ENCODE measurements at places on chromosomes 4 and X.

GRCh38 chr4:21507439-21507838 lies 441.1 kb downstream of the KCNIP4 start:
- H3K4me1 ChIP-seq: no peaks in the 10 kb centered on the region
- no peaks in the 10 kb centered on the region for H3K36me3 ChIP-seq
- no peak for ATAC-seq
- no peak overlapping the region for H3K27ac ChIP-seq
- no peak overlapping the region for H3K4me3 ChIP-seq

GRCh38 chr4:104726002-104726401 lies 231.3 kb upstream of the CXXC4 start:
- no peaks in the 10 kb centered on the region for H3K36me3 ChIP-seq
- H3K27me3 ChIP-seq: no peaks in the 10 kb centered on the region
- no peak for ATAC-seq
- H3K4me1 ChIP-seq: peaks cover 5% of the 10 kb centered on the region

GRCh38 chr4:42398171-42398870 lies 1.0 kb downstream of the SHISA3 start:
- peak overlapping the region; percentile 56 for H3K4me3 ChIP-seq
- no peak overlapping the region for H3K27ac ChIP-seq
- H3K4me1 ChIP-seq: peaks cover 11% of the 10 kb centered on the region
- peaks cover 45% of the 10 kb centered on the region for H3K27me3 ChIP-seq

GRCh38 chr4:15353207-15353606 lies 74.6 kb upstream of the C1QTNF7 start:
- H3K4me1 ChIP-seq: no peaks in the 10 kb centered on the region
- no peak overlapping the region for H3K27ac ChIP-seq
- no peak for ATAC-seq
- H3K27me3 ChIP-seq: peaks cover 9% of the 10 kb centered on the region
- no peak overlapping the region for H3K4me3 ChIP-seq

GRCh38 chr4:159547645-159548308 lies 444.9 kb downstream of the RAPGEF2 start:
- no peaks in the 10 kb centered on the region for H3K4me1 ChIP-seq
- H3K36me3 ChIP-seq: no peaks in the 10 kb centered on the region
- H3K4me3 ChIP-seq: no peak overlapping the region
- no peak overlapping the region for H3K27ac ChIP-seq
- ATAC-seq: no peak

- H3K4me1 ChIP-seq: no peaks in the 10 kb centered on the region
- no peaks in the 10 kb centered on the region for H3K27me3 ChIP-seq
- H3K27ac ChIP-seq: no peak overlapping the region
Measured at GRCh38 chr4:77052352-77052751, 23.4 kb downstream of the CCNI start.

DNA sequence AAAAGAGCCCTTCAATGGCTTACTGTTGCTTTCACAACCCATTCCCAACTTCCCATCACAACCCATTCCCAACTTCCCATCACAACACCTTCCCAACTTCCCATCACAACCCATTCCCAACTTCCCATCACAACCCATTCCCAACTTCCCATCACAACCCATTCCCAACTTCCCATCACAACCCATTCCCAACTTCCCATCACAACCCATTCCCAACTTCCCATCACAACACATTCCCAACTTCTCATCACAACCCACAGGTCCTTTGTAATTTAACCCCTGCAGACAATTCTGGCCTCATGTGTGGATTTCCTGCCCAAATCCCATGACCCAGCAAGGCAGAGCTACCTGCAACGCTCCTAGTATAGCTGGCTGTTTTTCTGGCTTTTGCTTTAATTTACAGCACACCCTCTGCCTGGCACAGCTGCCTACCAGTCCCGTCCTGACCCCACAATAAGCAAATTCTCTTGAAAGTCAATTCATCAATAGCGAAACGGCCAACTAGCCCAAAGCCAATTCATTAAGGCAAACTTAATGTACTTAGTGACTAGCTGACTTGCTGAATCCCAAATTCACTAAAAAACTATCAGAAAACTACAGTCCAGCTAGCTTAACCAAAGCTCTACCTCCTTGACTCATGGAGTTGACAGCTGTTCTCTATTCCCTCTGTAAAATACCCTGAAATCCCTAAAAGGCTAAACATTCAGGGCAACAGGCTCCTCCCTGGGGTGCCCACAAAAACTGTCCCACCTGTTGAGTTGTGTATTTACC lies 75.6 kb downstream of the AFAP1 start:
- H3K27ac ChIP-seq: peak overlapping the region; percentile 92
- H3K4me3 ChIP-seq: peak overlapping the region; percentile 43
- peak; percentile 60 for ATAC-seq
- no peaks in the 10 kb centered on the region for H3K27me3 ChIP-seq
- peaks cover 25% of the 10 kb centered on the region for H3K36me3 ChIP-seq

- no peak overlapping the region for H3K4me3 ChIP-seq
- H3K27ac ChIP-seq: no peak overlapping the region
- no peaks in the 10 kb centered on the region for H3K4me1 ChIP-seq
- ATAC-seq: no peak
- H3K27me3 ChIP-seq: peaks cover 38% of the 10 kb centered on the region
Measured at GRCh38 chr4:107826421-107826980, 1.8 kb downstream of the SGMS2 start.

DNA sequence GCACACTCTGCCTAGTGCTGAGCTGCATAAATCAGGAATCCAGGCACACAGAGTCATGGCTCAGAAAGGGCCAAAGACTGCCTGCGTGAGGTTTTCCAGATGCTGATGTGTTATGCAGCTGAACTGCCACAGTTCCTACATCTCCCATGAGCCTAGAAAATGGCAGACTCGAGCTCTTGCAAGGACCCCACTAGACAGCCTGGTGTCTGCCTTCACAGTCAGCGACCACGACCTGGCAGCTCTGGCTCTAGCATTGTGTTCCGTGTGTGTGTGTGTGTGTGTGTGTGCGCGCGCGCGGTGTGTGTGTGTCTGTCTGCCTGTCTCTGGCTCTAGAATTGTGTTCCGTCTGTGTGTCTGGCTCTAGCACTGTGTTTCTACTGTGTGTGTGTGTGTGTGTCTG lies 203.6 kb upstream of the AGTR2 start:
- H3K36me3 ChIP-seq: no peaks in the 10 kb centered on the region
- no peak for ATAC-seq
- no peak overlapping the region for H3K27ac ChIP-seq
- no peaks in the 10 kb centered on the region for H3K27me3 ChIP-seq
- H3K4me1 ChIP-seq: no peaks in the 10 kb centered on the region

DNA sequence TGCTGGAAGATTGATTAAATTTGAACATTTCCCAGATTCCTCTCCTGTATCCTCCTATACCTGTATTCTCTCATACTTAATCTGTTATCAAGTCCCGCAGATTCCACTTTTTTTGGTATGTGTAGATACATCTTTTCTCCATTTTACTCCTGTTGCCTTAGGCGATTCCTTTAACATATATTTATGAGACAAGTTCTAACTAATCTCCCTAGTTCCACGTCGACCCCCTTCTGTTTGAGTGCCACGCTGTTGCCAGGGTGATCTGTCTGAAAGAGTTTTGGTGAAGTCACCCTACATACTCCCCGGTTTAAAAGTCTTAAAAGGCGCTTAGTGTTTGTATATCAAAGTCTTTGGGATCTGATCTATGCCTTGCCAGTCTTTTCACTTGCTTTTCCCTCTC lies 2.4 kb downstream of the HNRNPH2 start:
- no peaks in the 10 kb centered on the region for H3K27me3 ChIP-seq
- peak overlapping the region; percentile 90 for H3K4me3 ChIP-seq
- no peak for ATAC-seq
- peaks cover 50% of the 10 kb centered on the region for H3K36me3 ChIP-seq

DNA sequence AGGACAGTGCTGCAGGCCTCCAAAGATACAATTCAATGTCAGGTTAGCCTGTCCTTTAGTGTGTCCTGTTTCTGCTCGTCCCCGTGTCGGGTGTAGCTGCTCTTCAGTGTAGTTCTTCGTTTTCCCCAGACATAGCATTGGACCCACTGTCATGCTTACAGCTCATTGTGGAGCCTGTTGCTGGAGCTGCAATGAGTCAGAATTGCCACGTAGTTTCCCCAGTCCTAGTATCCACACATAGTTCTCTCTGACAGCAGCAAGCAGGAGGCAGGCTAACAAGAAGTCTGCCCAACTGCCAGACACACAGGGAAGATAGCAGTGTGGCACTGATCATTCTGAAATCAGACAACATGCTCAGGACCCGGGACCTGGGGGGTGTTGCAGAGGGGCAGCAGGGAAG lies 49.2 kb downstream of the MOSPD2 start:
- H3K27ac ChIP-seq: no peak overlapping the region
- H3K4me1 ChIP-seq: no peaks in the 10 kb centered on the region
- peaks cover 24% of the 10 kb centered on the region for H3K36me3 ChIP-seq
- H3K4me3 ChIP-seq: no peak overlapping the region
- H3K27me3 ChIP-seq: no peaks in the 10 kb centered on the region
